ENCODE measurements at places on chromosomes 1 and 21. TPM values are rescaled to one million over a fixed set of nuclear protein-coding genes. Genes with fewer than 3 reads are reported as not detected.

The SLFNL1 gene
- 0.25 TPM for total RNA-seq

The ANGEL2 gene
- 41.1 TPM for total RNA-seq

DNA sequence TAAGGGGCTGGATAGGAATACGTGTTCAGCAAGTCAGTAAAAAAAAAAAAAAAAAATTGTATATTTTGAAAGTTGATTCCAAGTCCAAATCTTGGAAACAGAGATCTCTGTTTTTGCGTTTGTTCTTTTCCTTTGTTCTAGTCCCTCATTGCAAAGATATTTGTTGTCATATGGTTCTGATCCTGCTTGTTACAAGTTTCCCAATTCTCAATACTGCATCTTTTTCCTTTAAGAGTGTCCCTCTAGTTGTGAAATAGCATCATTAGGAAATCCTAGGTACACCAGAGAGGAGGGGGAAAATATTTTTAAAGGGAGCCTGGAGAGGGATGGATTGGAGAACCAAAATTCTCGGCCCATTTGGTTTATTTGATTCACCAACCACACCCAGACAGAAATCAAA lies 152.2 kb upstream of the C1orf105 start:
- no peaks in the 10 kb centered on the region for H3K36me3 ChIP-seq
- H3K27me3 ChIP-seq, result no peaks in the 10 kb centered on the region
- no peak overlapping the region for H3K4me3 ChIP-seq
- no peak overlapping the region for H3K27ac ChIP-seq
- peaks cover 31% of the 10 kb centered on the region for H3K4me1 ChIP-seq

DNA sequence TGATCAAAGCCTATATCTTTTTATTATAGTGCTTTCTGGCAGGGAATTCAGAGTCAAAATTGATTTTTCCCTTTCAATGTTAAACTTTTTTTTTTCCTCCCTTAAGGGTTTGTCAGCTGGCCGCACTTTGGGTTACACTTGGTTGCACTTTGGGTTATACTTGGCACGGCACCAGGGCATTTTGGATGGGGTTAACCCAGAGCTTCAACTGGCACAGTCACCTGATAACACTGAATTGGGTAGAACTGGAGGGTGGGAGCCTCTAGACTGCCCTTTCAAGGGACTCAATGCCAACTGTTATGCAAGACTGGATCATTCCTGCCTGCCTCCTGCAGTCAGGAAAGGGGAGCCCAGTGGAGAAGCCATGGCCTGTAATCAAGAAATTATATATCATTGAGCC lies 211.5 kb downstream of the KCNJ6 start:
- no peaks in the 10 kb centered on the region for H3K4me1 ChIP-seq
- no peak for DNase-seq
- H3K36me3 ChIP-seq, result no peaks in the 10 kb centered on the region
- H3K27ac ChIP-seq, result no peak overlapping the region
- H3K4me3 ChIP-seq, result no peak overlapping the region

- no peaks in the 10 kb centered on the region for H3K27me3 ChIP-seq
- peaks cover 18% of the 10 kb centered on the region for H3K36me3 ChIP-seq
- H3K27ac ChIP-seq, result peak overlapping the region; percentile 83
Measured at GRCh38 chr1:30759718-30760281, 2.2 kb upstream of the LAPTM5 start.

Data from activated CD8-positive, alpha-beta T cell treated with anti-CD3 and anti-CD28 coated beads for 36 hours (primary cell).